ENCODE measurements at places on chromosomes 4 and X.

- DNase-seq = no peak
Observed at GRCh38 chr4:180840142-180840541, 1403.1 kb upstream of the TENM3 start.

GRCh38 chr4:101347267-101347556 is at the start of gene PPP3CA:
Gene PPP3CA (minus strand): TSS chr4:101347526.
- no peak for DNase-seq

DNA sequence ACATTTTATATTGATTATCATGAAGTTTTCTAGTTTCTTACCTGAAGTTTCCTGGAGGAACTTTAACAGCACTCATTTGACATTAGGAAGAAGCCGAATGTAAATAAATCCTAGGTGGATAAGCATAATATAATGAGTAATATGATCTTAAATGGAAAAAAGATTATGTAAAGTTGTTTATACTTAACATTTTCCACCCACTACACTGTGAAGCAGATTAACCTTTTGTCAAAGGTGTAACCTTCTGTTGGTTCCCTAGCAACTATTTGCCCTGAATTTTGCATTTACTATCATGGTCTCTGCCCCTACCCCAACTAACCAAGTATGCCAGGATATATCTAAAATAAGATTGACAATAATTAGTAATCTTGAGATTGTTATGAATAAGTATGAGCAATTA is at the start of gene UGT2A1:
Gene UGT2A1 (minus strand): TSS at position 101 of the 400 bp plus-strand sequence. CDS start 5,603 bp downstream, outside the sequence.
- no peak for DNase-seq

GRCh38 chr4:187417721-187418120 is 577.9 kb upstream of the ZFP42 start:
- no peak for DNase-seq
